ENCODE measurements at places on chromosomes 3 and 15.
A peak's percentile ranks its signal among the peaks of the same experiment; 100 is the strongest.

DNA sequence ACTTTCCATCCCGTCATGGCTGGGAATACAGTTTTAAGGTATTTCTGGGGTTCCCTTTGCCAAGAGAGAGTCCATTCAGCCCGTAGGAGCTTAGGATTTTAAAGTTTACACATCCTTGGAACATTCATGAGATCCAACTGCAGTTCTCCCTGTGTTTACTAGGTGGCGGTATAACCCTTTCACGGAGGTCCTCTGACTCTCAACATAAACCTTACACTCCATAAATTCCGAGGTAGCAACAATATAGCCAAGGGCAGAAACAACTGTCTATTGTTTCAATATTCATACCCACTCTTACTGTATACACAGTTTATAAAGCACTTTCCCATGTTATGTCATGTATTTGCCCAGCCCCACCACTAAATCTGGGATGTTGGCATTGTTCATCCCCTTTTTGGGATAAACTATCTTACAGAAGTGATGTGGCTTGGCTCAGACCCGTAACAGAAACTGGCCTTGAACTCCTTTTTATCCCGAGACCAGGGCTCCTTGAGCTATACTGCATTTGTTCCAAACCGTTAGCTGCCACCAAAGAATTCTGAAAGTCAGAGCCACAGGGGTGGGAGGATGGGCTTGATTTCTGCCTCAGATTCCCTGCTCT is 69.2 kb upstream of the COL6A5 start:
- peak; percentile 90 for DNase-seq

DNA sequence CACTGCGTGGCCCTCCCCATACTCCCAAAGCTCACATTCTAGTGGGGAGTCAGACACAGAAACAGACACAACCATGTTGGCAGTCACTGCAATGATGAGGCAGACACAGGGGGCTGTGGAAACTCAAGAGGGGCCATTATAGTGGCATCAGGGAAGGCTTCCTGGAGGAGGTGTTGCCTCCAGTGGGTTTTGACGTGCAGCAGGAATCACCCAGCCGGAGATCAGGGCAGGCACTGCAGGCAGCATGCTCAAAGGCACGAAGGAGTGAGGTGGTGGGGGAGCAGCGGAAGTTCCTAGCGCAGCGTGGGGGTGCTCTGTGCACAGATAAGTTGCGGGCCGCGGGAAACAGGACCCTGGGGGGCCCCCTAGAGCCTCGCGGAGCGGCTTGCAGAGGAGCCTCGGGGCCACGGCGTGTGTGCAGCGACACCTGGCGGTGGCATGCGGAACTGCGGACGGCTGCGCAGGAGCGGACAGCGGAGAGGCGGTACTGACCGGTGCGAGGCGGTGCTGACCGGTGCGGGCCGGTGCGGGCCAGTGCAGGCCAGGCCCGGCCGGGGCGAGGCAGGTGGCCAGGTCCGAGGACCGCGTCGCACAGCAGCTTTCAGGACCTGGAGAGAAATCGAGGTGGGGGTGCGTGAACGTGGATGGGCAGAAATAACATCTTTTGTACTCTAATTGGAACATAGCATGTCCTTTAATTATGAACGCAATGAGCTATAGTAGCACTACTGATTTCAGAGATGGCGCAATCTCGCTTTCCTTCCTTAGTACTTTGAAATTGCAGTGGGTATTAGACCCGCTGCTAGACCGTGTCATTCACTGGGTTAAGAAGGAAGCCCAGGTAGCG is 101.5 kb downstream of the FBLN2 start:
- DNase-seq, result peak; percentile 83

- no peak for DNase-seq
Observed at GRCh38 chr3:54628888-54629441, 298.9 kb downstream of the LRTM1 start.

DNA sequence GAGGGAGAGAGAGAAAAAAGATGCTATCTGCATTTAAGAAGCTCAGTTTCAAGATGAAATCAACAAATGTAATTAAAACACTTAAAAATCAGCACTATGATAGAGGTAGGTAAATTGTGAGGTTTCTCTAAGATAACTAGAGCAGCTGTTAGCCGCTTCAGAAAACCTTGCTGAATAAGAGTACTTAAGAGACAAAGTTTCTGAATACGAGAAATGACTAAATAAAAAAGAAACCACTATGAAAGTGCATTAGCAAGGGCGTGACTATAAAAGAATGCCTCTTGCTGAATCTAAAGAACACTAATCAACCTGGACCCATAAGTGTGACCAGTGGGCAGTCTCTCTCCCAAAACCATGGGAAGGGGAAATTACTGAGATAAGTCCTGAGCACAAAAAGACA is 41.8 kb downstream of the IQCB1 start:
- no peak for DNase-seq

DNA sequence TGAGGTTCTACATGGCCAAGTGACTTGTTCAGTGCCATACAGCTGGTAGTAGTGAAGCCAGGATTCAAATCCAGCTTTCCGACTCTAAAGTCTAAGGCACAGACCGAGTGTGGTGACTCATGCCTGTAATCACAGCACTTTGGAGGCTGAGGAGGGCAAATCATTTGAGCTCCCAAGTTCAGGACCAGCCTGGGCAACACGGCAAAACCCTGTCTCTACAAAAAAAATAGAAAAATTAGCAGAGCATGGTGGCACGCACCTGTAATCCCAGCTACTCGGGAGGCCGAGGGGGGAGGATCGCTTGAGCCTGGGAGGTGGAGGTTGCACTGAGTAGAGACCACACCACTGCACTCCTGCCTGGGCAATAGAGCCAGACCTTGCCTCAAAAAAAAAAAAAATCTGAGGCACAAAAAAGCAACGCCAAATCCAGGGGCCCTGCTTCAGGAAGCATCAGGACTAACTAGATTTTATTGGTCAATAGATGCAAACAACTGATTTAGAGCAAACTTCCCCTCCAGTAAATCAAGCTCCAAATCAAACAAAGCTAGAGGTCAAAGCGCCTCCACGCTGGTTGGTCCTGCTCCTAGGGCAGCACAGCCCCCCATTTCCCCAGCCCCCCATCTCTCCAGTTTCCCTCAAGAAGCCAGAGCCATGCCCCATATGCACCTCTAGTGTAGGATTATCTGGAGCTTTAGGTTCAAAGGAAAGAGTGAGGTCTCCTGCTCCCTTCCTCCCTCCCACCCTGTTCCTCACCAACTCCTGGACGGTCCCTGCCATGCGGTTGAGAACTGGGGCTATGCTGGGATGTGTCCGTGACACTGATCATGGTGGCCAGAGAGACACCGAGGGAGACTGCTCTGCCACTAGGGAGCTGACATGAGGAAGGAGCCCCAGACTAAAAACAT is 2.9 kb upstream of the TNK2 start:
- DNase-seq, result no peak

- peak; percentile 77 for DNase-seq
Observed at GRCh38 chr3:182921665-182922355, 58.5 kb downstream of the DCUN1D1 start.

DNA sequence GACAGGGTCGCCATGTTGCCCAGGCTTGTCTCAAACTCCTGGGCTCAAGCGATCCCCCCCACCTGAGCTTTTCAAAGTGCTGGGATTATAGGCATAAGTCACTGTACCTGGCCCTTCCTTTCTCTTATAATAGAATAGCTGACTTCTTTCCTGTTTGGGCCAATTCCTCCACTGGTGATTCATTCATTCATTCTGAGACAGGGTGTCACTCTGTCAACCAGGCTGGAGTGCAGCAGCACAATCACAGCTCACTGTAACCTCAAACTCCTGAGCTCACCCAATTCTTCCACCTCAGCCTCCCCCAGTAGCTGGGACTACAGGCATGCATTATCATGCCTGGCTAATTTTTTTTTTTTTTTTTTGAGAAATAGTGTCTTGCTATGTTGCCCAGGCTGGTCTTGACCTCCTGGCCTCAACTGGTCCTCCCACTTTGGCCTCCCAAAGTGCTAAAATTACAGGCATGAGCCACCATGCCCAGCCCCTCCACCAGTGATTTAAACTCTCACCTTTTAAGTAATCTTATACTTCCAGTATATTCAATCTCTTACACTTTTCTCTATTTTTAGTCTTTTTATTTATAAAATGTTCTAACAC is 20.9 kb downstream of the GNB4 start:
- no peak for DNase-seq

- peak; percentile 75 for DNase-seq
Observed at GRCh38 chr3:129605203-129605921, 1.1 kb downstream of the PLXND1 start.

GRCh38 chr15:85284497-85284896 is 95.9 kb upstream of the AKAP13 start:
- DNase-seq, result no peak

DNA sequence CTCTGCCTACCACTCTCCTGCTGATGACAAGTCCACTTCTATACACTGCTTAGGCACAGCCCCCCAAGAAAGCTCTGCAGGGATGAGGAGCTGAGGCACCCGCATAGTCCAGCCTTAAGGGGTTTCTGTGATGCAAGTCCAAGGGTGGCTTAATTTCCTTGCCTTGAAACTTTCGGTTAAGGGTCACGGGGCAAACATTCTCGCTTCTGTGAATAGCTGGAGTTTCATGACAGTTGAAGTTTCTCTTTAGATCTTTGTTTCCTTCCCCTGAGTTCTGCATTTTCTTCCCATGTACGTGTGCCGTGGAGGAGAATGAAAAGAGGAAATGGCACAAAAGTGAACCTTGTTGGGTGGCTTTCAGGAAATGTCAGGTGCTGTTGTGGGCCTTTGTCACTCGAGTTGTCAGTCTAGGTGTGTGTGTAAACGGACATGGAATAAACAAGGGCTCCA is 7.0 kb downstream of the GPR160 start:
- no peak for DNase-seq

DNA sequence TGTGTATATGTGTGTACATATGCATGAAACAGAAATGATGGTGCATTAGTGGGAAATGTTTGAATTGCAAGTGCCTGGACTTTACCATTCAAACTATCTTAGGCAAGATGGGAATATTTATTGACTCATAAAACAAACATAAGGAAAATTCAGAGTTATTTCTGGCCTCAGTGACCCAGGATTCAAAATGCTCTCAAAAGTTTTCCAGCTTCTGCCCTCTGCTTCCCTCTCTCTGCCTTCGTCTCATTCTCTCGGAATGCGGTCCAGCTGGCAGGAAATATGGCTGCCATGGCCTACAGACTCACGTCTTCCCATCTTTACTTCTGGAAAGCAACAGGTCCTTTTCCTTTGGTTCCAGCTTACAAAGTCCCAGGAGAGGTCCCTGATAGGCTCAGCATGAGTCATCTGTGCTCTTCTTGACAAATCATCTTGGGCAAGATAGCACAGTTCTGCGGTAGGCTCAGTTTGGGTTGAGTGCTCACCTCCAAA is 8.7 kb upstream of the ZNF774 start:
- no peak for DNase-seq

DNA sequence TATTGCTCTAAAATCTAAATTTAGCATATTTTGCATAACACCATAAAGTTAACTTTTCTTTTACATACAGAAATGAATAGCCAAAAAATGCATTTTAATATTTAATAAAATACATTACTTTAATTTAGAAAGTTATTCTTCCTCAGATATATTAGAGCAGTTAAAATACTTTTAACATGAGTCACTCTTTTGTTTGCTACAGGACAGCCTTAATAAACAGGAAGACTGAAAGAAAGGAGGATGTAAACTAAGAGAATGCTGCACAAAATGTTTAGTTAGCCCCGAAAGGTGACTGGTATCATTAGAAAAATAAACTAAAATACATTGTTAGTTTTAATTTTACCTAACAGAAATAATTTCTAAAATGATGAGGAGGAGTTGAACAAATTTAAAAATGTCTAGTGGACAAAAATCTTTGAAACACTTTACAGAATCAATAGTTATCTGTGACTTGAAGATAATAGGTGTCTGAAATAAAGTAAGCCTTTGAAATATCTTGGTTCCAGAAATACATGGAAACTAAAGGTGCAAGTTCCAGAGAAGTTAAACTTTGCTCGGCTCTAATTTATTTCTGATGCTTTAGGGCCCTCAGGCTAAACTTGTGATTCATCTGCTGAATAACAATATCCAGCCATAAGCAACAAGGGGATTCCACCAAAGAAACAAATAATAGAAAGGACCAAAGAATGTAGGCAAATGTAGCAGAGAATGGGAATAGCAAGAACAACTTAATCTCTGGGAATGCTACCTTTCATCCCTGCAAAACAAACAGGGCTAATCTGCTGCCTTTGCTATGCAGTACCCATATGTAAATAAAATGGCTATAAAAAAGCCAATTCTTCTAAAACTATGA is 138.3 kb upstream of the UBP1 start:
- peak; percentile 78 for DNase-seq

GRCh38 chr3:182108371-182108770 is 396.6 kb downstream of the SOX2 start:
- DNase-seq, result no peak

DNA sequence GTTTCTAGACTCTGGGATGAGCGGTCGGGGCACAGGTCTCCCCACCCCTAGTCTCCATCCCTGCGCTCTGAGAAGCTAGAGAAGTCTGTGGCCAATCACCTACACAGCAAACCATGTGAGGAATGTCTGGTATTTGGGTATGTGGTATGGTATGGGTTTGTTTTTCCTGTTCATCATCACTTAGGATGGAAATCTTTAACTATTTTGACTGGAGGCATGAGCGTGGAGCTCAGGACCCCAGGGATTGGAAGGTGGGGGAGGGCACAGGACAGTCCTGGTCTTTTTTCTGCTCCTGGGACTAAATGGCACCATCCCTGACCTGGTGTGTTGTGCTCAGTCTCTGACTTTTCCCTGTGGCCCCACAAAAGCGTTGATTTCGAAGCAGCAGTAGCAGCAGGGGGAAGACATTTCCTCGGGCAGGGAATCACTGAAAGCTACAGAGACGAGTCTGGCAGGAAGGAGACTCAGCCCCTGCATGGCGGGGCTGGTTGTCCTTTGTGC is 191.7 kb upstream of the TPM1 start:
- DNase-seq, result peak; percentile 57

- DNase-seq, result no peak
Observed at GRCh38 chr3:168047936-168048335, 47.8 kb downstream of the GOLIM4 start.

DNA sequence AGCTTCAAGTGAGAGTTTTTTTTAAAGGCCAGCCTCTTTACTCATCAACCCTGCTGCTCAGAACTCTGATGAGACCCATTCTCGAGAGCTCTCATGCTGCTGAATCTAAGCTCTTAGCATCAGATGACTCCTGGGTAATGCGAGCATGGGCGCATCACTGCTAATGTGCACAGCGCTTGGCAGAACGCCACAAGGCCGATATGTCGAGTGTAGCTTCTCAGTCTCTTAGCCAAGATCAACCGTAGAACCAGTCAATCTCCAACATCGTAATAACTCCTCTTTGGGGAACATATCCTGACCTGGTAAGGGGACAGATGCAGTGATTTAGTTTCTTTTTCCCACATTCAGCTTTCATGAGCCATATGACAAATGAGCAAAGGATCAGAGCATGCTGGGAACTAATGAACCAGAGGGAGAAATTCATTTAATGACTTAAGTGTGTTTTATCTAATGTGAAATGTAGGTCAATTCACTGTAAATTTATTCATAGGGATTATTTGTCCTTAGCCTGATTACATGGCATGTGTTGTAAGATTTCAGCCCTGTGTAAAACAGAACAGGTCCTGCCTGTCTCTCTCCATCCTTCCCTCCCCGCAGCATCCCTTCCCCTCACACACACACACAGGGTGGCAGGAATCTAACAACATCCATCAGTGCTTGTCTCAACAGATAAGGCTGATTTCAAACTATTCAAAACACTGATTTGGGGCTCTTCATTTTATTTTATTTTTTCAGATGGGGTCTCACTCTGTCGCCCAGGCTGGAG is 195.4 kb upstream of the C2CD4B start:
- DNase-seq, result no peak

GRCh38 chr3:43023066-43023465 is 44.0 kb downstream of the GASK1A start:
- no peak for DNase-seq
